ENCODE measurements at places on chromosomes 7 and 10. TPM values are rescaled to one million over a fixed set of nuclear protein-coding genes. Genes with fewer than 3 reads are reported as not detected.

The TMEM72 gene
- not detected for total RNA-seq

The SLC26A3 gene
- not detected for total RNA-seq

The WDR37 gene
- 23.8 TPM for total RNA-seq

The PHKG1 gene
- 1.8 TPM for total RNA-seq

DNA sequence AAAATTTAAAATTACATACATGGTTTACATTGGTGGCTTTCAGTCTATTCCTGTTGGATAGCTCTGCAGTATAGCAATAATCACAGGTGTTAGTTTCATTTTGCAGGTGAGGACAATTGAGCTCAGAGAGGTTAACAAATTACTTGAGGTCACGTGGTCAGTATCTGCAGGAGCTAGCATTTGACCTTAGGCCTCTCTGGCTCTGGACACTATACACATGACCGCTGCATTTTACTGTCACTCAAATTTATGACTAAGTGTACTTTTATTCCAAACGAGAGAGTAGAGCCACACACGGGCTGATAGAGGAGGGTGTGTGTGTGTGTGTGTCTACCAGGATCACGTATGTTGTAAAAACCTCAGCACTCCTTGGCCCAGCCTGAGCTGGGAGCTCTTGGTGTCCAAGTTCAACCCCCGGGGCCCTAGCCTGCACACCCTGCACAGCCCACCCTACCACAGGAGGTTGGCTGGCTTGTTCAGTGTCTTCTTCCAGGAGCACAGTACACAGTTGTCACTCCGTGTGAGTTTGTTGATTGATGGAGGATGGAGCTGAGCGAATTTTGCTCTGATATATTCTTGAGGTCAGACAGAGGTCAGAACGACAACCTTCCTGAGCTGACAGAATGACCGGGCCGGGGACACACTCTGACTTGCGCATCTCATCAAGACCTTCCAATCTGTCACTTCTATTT is 272.7 kb downstream of the GFRA1 start:
- no peaks in the 10 kb centered on the region for H3K36me3 ChIP-seq
- H3K27me3 ChIP-seq = no peaks in the 10 kb centered on the region
- no peak for DNase-seq
- H3K4me1 ChIP-seq = no peaks in the 10 kb centered on the region
- H3K27ac ChIP-seq = no peak overlapping the region

GRCh38 chr10:75197906-75198305 is 12.7 kb upstream of the VDAC2 start:
- no peaks in the 10 kb centered on the region for H3K27me3 ChIP-seq
- no peak for DNase-seq
- H3K36me3 ChIP-seq = no peaks in the 10 kb centered on the region
- H3K27ac ChIP-seq = no peak overlapping the region
- H3K4me1 ChIP-seq = no peaks in the 10 kb centered on the region

The GAD2 gene
- total RNA-seq = not detected

- no peaks in the 10 kb centered on the region for H3K4me1 ChIP-seq
- peaks cover 82% of the 10 kb centered on the region for H3K36me3 ChIP-seq
- DNase-seq = no peak
Observed at GRCh38 chr7:44391746-44392617, 66.6 kb upstream of the CAMK2B start.

The ACHE gene
- total RNA-seq = 2.4 TPM

The ANXA11 gene
- total RNA-seq = 281 TPM
